ENCODE measurements at places on chromosomes 4 and X. TPM values are rescaled to one million over a fixed set of nuclear protein-coding genes. Genes with fewer than 3 reads are reported as not detected.

The PRRG1 gene
- 24.5 TPM for total RNA-seq

The MND1 gene
- total RNA-seq = 2.9 TPM

DNA sequence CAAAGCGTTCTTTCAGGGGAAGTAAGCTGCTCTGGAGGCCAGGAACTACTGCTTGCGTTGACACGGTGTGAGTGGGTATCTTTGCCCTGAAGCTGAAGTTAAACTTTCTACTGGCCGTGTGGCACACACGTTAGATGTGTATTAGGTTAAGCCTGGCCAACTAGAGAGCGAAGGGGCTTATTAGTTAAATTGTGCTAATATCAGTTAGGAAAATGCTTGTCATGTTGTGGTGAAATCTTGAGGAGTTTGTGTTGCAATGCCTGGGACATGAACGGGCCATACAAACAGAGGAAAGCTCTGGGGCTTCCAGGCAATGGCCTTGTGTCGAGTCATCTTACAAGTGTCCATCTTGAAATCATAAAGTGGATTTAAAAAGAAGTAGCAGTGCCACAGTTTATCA, 62.6 kb downstream of the NSUN7 start:
- DNase-seq = no peak

- no peak for DNase-seq
Measured at GRCh38 chr4:89258506-89258905, 49.1 kb downstream of the GPRIN3 start.

GRCh38 chr4:93030670-93031069, 726.9 kb downstream of the GRID2 start:
- no peak for DNase-seq
